Testis (tissue), 5 donors: ENCODE measurements at places on chromosomes 6 and 20.

DNA sequence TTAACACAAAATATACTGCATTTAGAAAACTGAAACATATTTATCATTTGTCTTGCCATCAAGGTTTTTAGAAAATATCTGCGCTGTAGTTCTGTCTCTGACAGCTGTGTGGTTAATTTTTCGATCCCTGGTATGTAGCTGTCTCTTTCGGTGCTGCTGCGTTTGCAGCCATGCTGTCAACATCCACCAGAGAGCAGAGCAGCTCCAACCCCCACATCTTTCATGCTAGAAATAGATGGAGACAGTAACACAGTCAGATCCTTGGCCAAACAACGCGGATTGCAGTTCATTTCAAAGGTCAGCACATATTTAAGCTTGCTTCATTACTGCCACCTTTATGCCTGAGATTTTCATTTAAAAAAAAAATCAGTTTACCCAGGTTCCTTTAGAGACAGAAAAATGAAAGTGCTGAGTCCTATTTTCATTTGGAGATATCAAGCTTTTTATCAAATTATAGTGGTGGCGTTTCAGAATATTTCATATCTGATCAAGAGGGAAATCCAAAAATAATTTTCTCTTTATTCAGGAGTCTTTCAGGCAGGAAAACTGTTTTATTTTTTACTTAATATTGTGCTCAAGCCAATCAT is 157.7 kb upstream of the MMS22L start:
- no peaks in the 10 kb centered on the region for H3K4me1 ChIP-seq
- H3K27ac ChIP-seq, result no peak overlapping the region
- no peak overlapping the region for H3K4me3 ChIP-seq
- H3K36me3 ChIP-seq, result no peaks in the 10 kb centered on the region
- no peaks in the 10 kb centered on the region for H3K27me3 ChIP-seq
- DNase-seq, result peak; percentile 43

GRCh38 chr6:132598473-132598872 is 8.9 kb upstream of the TAAR5 start:
- H3K4me3 ChIP-seq, result no peak overlapping the region
- no peaks in the 10 kb centered on the region for H3K4me1 ChIP-seq
- no peak for DNase-seq
- H3K27me3 ChIP-seq, result no peaks in the 10 kb centered on the region
- H3K36me3 ChIP-seq, result no peaks in the 10 kb centered on the region

GRCh38 chr20:8601542-8601912 is 467.4 kb upstream of the PLCB4 start:
- no peaks in the 10 kb centered on the region for H3K27me3 ChIP-seq
- H3K36me3 ChIP-seq, result no peaks in the 10 kb centered on the region
- H3K27ac ChIP-seq, result no peak overlapping the region
- H3K4me3 ChIP-seq, result no peak overlapping the region

DNA sequence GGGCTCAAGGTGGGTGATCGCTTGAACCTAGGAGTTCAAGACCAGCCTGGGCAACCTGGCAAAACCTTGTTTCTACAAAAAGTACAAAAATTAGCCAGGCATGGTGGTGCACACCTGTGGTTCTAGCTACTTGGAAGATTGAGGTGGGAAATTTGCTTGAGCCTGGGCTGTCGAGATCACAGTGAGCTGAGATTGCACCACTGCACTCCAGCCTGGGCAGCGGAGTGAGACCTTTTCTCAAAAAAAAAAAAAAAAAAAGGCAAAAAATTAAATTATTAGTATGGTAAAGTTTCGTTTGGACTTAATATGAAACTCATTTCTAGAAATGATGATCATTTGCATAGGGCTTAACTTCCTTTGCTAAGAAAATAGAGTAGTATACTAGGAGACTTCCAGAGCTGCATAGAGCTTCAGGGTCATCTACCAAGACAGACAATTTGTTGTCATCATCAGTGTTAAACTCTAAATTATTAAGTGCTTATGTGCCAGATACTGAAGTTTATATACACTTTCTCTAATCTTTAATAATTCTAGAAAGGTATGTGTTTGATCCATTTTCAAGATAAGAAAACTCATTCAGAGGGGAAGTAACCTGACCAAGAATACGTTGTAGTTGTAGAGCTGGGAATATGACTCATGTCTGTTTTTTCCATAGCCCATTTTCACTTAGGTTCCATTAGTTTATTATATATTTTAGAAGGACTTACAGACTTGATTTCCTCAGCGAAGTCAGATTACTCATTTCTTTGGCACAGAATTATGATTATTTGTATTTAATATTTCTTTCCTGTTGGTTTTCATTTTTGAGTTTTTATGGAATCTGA is 84.5 kb downstream of the SLC16A10 start:
- no peaks in the 10 kb centered on the region for H3K27me3 ChIP-seq
- H3K4me1 ChIP-seq, result no peaks in the 10 kb centered on the region
- DNase-seq, result no peak
- H3K27ac ChIP-seq, result no peak overlapping the region

DNA sequence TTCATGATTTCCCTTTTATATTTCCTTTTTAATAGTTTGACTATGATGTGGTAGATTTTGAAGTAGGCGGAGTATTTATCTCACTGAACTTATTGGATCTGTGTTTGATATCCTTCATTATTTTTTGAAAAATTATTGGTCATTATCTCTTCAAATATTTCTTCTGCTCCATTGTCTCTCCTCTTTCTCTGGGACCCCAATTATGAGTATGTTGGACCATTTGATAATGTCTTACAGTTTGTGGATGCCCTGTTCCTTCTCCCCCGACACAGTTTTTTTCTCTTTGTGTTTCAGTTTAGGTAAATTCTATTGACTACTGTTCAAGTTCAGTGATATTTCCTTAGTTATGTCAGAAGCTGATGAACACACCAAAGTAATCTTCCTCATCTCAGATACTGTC is 49.4 kb upstream of the COL10A1 start:
- no peaks in the 10 kb centered on the region for H3K4me1 ChIP-seq
- no peaks in the 10 kb centered on the region for H3K27me3 ChIP-seq
- no peak for DNase-seq
- H3K4me3 ChIP-seq, result no peak overlapping the region

- no peaks in the 10 kb centered on the region for H3K27me3 ChIP-seq
- DNase-seq, result no peak
- no peaks in the 10 kb centered on the region for H3K4me1 ChIP-seq
- no peak overlapping the region for H3K4me3 ChIP-seq
- no peaks in the 10 kb centered on the region for H3K36me3 ChIP-seq
Measured at GRCh38 chr20:43835944-43836508, 78.6 kb upstream of the TOX2 start.

DNA sequence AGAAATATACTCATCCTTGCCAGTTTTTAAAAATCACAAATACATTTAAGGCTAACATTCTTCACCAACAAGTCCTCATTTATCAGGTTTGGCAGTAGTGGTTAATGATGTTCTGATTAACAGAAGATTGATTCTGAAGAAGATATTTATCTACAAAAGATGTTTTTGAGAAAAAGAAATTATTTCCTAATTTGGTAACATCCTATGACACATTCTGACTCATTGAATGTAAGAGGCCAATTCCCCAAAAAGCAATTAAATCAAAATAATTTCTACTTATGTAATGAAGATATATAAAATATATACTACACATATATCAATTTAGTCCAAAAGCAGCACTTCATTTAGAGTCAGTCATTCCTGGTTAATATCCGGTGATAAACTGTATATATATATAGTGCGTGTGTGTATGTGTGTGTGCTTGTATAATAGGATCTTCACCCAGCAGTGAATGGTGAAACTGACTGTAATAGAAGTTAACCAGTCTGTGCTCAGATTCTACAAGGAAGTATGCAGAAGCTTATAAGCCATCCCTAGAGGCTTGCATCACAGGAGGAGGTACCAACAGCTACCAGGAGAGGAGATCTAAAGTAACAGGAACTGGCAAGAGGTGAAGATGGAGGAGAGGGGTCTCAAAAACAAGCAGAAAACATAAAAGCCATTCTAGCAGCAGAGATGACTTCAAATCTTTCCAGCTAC is 82.9 kb upstream of the MARCKS start:
- no peaks in the 10 kb centered on the region for H3K36me3 ChIP-seq
- H3K27ac ChIP-seq, result no peak overlapping the region
- no peaks in the 10 kb centered on the region for H3K4me1 ChIP-seq
- H3K27me3 ChIP-seq, result no peaks in the 10 kb centered on the region

DNA sequence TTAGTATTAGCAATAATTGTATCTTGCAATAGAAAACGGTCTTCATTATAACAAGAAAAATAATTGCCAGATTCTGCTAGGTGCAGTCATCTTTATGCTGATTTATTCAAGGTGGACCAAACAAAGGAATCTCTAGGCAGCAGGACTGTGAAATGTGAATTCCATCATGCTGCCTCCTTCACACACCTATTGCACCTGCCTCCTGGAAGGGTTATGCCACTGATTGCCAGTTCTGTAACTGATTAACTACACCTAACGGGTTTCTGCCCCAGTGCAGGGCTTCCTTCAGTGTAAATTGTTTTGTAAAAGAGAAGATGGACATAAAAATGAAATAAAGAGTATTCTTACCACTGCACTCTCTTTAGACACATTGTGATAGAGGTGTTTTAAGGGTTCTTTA is 96.1 kb downstream of the FOXO3 start:
- peaks cover 55% of the 10 kb centered on the region for H3K4me1 ChIP-seq
- no peak overlapping the region for H3K4me3 ChIP-seq
- peak overlapping the region; percentile 84 for H3K27ac ChIP-seq
- no peaks in the 10 kb centered on the region for H3K27me3 ChIP-seq
- DNase-seq, result no peak

- H3K4me3 ChIP-seq, result no peak overlapping the region
- no peak overlapping the region for H3K27ac ChIP-seq
- peaks cover 18% of the 10 kb centered on the region for H3K4me1 ChIP-seq
- no peaks in the 10 kb centered on the region for H3K36me3 ChIP-seq
Measured at GRCh38 chr20:63518351-63518861, 2.2 kb upstream of the PPDPF start.
